ENCODE measurements at places on chromosomes 5 and 9.

GRCh38 chr9:109270441-109270840, 50.4 kb downstream of the EPB41L4B start:
- no peak overlapping the region for H3K4me3 ChIP-seq
- DNase-seq, result no peak
- H3K36me3 ChIP-seq, result peaks cover 5% of the 10 kb centered on the region

DNA sequence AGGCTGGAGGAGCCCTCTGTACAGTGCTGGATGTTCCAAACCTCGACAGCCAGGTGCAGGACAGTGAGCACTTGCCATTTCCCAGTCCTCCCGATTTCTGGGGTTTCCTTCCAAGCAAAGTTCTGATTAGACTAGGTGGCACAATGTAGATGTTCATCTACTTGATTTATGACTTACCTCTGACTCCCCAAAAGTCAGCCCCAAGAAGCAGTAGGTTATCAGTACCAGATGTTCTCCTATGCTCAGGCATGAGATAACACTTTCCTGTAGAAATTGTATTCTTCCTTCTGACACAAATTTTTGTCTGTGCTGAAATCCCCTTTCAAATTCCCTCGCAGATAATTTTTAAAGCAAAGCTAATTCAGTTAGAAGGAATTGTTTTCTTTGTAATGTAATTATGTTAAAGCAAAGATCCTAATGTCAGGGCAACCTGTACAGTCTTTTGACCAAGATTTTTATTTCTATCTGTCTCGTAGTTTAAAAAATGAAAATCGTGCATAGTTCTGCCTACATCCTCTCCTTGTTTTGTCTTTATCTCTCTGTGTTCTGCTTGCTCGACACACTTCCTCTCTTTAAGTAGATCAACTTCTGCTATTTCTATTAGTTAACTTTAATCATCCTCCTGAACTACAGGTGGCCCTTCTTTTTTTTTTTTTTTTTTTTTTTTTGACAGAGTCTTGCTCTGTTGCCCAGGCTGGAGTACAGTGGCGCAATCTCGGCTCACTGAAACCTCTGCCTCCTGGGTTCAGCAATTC, 102.4 kb upstream of the PJA2 start:
- no peak for DNase-seq
- no peak overlapping the region for H3K4me3 ChIP-seq
- H3K4me1 ChIP-seq, result no peaks in the 10 kb centered on the region
- no peaks in the 10 kb centered on the region for H3K36me3 ChIP-seq
- no peak overlapping the region for H3K27ac ChIP-seq

DNA sequence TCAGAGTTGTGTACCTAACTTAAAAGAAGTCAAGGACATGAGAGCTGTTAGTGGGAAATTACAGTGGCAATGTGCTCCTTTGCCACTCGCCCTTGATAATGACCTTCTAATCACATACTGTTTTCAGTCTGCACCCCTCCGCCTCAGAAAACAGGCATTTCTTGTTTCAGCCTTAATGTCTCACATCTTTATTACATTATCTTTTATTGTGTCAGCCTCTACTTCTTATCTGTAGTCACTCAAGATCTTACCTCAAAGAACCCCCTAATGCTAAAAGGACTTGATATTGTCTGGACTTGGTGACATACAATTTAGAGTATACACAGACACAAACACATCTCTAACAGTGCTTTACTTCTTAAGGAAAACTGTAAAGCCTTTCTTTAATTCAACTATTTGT, 97.9 kb downstream of the PLCXD3 start:
- DNase-seq, result no peak
- H3K27ac ChIP-seq, result no peak overlapping the region
- no peak overlapping the region for H3K4me3 ChIP-seq
- no peaks in the 10 kb centered on the region for H3K27me3 ChIP-seq

GRCh38 chr5:167063788-167064187, 1227.7 kb upstream of the WWC1 start:
- no peaks in the 10 kb centered on the region for H3K36me3 ChIP-seq
- H3K27me3 ChIP-seq, result no peaks in the 10 kb centered on the region
- no peak for DNase-seq
- no peak overlapping the region for H3K4me3 ChIP-seq

DNA sequence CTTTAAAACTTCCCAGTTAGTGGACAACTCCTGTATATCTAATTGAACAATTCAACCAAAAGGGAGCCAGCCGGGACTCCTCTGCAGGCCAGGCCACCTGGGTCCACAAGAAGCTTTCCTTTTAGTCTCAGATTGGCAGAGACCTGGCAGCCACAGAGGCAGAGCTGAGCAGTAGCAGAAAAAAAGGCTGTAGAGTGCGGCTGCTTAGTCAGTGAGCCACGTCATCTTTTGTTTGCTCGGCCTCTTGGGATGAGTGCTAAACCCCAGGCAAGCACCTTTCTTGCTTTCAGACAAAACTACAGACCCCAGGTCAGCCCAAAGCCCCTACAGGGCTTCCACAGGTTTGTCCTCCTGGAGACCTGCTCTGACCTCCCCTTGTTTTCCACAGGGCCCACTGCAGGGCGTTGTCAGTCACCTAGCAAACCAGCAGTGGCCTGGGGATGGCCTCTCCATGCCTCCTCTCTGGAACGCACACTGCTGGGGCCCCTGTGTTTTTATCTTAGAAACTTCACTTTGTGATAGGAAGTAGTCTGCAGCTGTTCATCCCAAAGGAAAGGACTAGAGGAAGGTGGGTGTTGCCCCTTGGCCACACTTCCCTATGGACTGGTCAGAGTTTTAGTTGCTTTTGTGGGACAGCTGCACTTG, 49.9 kb downstream of the SHB start:
- no peaks in the 10 kb centered on the region for H3K27me3 ChIP-seq
- no peak for DNase-seq
- no peak overlapping the region for H3K27ac ChIP-seq
- peaks cover 41% of the 10 kb centered on the region for H3K4me1 ChIP-seq
- no peaks in the 10 kb centered on the region for H3K36me3 ChIP-seq

- no peak overlapping the region for H3K27ac ChIP-seq
- no peaks in the 10 kb centered on the region for H3K27me3 ChIP-seq
- H3K36me3 ChIP-seq, result no peaks in the 10 kb centered on the region
- H3K4me3 ChIP-seq, result peak overlapping the region; percentile 69
These were observed 933 bp upstream of the TGFBR1 start for GRCh38 chr9:99103901-99104458.

- H3K27ac ChIP-seq, result no peak overlapping the region
- no peaks in the 10 kb centered on the region for H3K4me1 ChIP-seq
- H3K4me3 ChIP-seq, result no peak overlapping the region
- no peaks in the 10 kb centered on the region for H3K36me3 ChIP-seq
These were observed 53.0 kb upstream of the NRARP start for GRCh38 chr9:137354845-137355760.

GRCh38 chr9:114743446-114743845, 61.5 kb upstream of the TEX48 start:
- H3K27me3 ChIP-seq, result no peaks in the 10 kb centered on the region
- no peaks in the 10 kb centered on the region for H3K4me1 ChIP-seq
- no peak for DNase-seq

- no peak for DNase-seq
- H3K36me3 ChIP-seq, result peaks cover 95% of the 10 kb centered on the region
- H3K27ac ChIP-seq, result no peak overlapping the region
- no peak overlapping the region for H3K4me3 ChIP-seq
- H3K4me1 ChIP-seq, result no peaks in the 10 kb centered on the region
These were observed 32.8 kb downstream of the SECISBP2 start for GRCh38 chr9:89350988-89351557.

- no peak overlapping the region for H3K27ac ChIP-seq
- DNase-seq, result no peak
- H3K36me3 ChIP-seq, result no peaks in the 10 kb centered on the region
- H3K4me1 ChIP-seq, result peaks cover 4% of the 10 kb centered on the region
- H3K4me3 ChIP-seq, result no peak overlapping the region
These were observed 221.4 kb upstream of the TRIM32 start for GRCh38 chr9:116465576-116466270.

DNA sequence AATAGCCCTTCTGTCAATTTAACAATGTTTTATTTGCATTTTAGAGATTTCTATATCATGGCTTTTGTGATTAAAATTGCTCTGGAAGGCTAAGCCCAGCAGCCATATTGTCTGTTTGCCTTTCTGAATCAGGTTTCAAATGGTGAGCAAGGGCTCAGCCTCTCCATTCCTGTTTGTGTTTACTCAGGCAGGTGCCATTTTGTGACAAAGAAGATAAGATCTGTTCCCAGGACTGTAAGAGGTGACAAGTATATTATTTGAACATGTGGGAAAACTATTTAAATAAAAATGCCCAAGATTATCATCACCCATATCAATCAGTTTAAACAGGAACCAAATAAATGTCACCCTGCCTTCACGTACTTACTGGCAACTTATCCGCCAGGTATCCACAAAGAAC, 641.3 kb upstream of the KLF4 start:
- no peaks in the 10 kb centered on the region for H3K36me3 ChIP-seq
- no peak overlapping the region for H3K4me3 ChIP-seq
- H3K27ac ChIP-seq, result no peak overlapping the region
- H3K4me1 ChIP-seq, result peaks cover 4% of the 10 kb centered on the region
- no peak for DNase-seq

GRCh38 chr9:125447202-125447802, 185.7 kb downstream of the GAPVD1 start:
- no peaks in the 10 kb centered on the region for H3K36me3 ChIP-seq
- no peak overlapping the region for H3K27ac ChIP-seq
- no peaks in the 10 kb centered on the region for H3K27me3 ChIP-seq
- H3K4me3 ChIP-seq, result no peak overlapping the region
- no peaks in the 10 kb centered on the region for H3K4me1 ChIP-seq

DNA sequence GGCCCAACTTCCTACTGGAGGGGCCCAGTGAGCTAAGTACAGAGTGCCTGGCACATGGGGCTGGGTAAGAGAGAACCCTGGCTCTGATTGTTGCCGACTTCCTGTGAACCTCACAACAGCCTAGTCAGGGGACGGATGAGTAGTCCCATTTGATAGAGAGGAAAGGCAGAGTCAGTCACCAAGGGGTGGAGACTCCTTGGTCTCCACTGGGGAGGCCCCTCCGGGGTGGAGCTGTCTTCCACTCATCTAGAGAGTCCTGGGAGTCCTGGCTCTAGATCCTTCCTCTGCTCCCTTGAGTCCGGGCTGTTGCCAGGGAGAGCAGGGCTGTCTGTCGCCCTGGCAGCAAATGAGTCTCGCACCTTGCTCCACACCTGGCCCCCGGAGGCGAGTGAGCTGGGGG, 8.0 kb downstream of the GRK6 start:
- peaks cover 17% of the 10 kb centered on the region for H3K36me3 ChIP-seq
- no peak overlapping the region for H3K4me3 ChIP-seq
- DNase-seq, result no peak
- no peaks in the 10 kb centered on the region for H3K4me1 ChIP-seq
- no peak overlapping the region for H3K27ac ChIP-seq

- H3K4me1 ChIP-seq, result no peaks in the 10 kb centered on the region
- no peaks in the 10 kb centered on the region for H3K36me3 ChIP-seq
- DNase-seq, result no peak
- H3K27ac ChIP-seq, result no peak overlapping the region
- no peaks in the 10 kb centered on the region for H3K27me3 ChIP-seq
- H3K4me3 ChIP-seq, result no peak overlapping the region
These were observed 146.7 kb downstream of the CCDC192 start for GRCh38 chr5:127849891-127850290.

GRCh38 chr9:112125951-112126388, 49.1 kb downstream of the SUSD1 start:
- no peaks in the 10 kb centered on the region for H3K36me3 ChIP-seq
- no peaks in the 10 kb centered on the region for H3K27me3 ChIP-seq
- no peak overlapping the region for H3K27ac ChIP-seq

DNA sequence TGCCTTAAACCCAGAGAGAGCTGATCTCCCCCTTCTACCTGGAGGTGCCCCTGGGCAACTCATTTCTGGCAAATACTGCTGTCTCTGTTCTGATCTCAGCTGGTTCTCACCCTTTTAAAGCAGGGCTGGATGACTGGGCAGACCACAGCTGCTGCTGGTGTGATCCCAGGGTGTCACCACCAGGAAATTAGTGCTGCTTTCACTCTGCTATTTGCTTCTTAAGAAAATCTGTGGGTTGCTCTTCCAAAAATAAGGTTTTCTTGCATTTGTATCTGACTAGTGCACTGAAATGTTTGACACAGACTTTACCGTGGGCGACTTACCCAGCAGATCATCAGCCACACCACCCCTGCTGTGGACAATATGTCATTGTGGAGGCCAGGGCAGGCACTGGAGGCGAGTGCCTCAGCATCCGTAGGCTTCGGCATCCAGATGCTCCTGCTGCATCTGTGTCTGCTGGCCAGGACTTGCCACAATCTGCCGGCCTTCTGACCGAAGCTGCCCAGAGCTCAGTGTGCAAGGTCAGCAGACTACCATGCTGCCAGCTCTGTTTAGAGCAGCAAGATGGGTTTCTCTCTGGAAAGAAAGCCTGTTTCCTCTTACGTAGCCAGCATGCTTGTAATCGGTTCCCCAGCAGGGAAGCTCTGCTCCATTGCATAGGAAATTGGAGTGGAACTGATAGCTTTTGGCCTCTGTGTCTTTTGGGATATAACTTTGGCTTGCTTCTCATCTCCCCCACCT, 13.6 kb downstream of the ARHGAP26 start:
- no peak for DNase-seq
- peaks cover 25% of the 10 kb centered on the region for H3K4me1 ChIP-seq
- H3K4me3 ChIP-seq, result no peak overlapping the region
- H3K36me3 ChIP-seq, result no peaks in the 10 kb centered on the region
- H3K27me3 ChIP-seq, result no peaks in the 10 kb centered on the region

DNA sequence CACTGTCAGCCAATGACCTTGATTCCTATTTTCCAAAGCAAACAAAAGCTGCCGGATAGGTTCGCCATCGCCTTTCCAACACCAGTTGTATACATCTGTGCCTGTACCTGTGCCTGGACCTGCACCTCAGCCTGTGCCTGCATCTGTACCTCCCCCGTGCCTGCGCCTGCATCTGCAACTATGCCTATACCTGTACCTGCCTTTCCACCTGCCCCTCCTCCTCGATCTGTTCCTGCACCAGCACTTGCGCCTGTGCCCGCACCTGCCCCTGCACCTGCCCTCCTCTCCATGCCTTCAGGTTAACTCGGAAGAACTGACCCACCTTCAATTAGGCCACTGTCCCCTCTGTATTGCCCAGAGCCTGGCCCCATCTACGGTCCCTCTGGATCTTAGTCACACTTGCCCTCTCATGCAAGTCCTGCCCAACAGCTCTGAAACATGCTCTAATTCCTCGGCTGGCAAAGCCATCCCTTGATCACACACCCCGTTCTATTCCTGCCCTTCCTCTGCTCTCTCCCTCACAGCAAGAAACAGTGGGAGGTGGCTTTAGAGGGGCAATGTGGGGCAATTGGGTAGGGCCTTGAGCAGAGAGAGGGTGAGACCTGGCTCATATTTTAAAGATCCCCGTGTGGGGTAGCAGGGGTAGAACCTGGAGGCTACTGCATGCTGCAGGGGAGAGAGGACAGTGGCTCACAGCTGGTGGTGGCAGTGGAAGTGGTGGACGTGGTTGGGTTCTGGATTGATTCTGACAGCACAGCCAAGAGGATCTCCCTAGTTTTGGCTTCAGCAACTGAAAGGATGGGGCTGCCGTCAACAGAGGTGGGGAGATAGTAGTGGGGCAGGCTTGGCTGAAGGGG, 59.6 kb upstream of the PHYKPL start:
- H3K4me1 ChIP-seq, result no peaks in the 10 kb centered on the region
- no peaks in the 10 kb centered on the region for H3K27me3 ChIP-seq
- H3K27ac ChIP-seq, result no peak overlapping the region
- DNase-seq, result no peak
- no peaks in the 10 kb centered on the region for H3K36me3 ChIP-seq
- no peak overlapping the region for H3K4me3 ChIP-seq

All from H1 (cell line).